ENCODE measurements at places on chromosomes 6 and 20.

DNA sequence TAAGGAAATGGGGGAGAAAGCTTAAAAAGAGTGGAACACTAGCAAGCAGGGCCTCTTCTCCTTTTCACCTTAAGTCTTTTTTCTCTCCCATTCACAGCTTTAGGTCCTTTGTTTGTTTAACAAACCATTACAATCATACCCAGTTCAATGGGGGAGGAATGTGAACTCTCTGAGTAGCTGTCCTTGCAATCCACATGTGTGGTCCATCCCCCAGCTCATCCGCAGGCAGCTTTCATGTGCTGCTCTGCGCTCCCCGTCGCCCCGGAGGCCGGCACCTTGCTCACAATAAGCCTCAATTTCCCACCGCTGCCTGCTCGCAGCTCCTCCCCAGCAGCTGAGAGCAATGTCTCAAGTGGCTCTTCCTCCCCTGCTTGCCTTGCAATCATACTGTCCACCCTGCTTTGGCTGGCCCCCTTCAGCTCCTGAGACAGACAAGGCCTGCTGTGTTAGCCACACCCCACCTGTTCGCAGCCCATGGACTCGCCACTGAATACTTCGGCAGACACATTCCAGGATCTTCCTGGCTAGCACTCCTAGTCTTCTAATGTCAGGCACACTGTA, 49.1 kb downstream of the PLAGL1 start:
- no peak for DNase-seq

DNA sequence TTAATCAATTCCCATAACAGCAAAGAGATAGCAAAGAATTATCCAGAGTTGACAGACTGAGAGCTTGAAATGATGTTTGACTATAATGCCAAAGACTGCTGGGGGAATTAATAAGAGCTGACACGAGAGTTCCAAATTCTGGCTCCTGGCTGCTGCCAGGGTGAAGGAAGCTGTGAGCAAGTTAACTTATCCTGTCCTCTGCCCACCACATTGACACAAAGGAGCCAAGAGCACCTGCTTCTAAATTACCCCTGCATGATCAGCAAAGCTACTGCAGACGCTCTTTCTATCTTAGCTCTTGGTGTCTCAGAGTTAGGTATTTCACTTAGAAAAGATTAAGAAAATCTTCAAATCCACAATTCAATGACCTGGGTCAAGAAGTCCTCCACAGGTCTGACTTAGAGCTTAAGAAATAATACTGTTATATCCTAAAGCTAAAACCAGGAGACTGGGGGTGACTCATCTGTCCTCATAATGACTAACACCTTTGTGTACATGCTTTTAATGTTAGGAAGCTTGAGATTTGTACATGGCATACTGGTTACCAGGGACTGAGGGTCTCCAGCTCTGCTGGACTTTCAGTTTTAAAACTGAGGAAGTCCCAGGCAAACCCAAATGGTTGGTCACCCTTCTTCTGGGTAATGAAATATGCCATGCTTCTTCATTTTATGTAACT, 13.2 kb upstream of the FRK start:
- no peak for DNase-seq

DNA sequence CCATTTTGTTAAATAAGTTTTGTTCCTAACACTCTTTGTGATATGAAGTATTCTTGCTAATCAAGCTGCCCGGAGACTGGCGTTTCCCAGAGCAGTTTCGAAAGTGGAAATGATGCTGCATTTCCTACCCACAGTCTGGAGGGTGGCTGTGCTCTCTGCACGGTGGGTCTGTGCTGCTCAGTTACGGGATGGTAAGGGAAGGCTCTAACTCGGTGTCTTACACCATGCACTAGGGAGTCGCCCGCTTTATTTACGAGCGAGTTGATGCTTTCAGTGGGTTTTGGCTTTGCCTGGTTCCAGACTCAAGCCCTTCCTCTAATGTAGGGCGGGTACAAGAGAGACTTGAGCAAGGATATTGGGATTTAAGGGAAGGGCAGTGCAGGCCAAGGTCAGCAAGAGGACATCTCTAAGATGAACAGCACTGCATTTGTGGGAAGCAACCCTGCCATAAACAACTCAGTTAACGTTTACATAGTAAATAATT, 180.1 kb upstream of the AKAP12 start:
- no peak for DNase-seq

- peak; percentile 21 for DNase-seq
These were observed 122.6 kb upstream of the IFNGR1 start for GRCh38 chr6:137341681-137342195.

DNA sequence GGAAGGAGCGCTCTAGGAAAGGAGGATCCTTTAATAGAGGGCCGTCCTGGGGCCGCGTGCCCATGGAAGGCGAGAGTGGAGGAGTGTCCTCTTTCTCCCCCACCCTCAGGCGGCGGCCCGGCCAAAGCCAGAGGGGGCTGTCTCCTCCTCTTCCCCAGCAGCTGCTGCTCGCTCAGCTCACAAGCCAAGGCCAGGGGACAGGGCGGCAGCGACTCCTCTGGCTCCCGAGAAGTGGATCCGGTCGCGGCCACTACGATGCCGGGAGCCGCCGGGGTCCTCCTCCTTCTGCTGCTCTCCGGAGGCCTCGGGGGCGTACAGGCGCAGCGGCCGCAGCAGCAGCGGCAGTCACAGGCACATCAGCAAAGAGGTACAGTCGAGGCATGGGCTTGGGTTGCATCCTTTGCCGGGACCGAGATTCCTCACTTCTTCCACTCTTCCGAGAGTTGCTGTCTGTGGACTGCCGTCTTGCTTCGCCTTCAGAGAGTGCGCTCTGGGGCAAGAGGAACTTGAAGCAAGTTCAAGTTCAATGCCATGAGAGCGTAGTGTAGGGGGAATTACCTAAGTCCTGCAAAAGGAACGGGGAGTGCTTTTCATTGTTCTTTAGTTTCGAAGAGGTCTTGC, at the start of gene LAMA2:
TSS of gene LAMA2 (plus strand) at position 148 of the 621 bp plus-strand sequence. CDS start at position 256, 108 bp downstream.
- no peak for DNase-seq

DNA sequence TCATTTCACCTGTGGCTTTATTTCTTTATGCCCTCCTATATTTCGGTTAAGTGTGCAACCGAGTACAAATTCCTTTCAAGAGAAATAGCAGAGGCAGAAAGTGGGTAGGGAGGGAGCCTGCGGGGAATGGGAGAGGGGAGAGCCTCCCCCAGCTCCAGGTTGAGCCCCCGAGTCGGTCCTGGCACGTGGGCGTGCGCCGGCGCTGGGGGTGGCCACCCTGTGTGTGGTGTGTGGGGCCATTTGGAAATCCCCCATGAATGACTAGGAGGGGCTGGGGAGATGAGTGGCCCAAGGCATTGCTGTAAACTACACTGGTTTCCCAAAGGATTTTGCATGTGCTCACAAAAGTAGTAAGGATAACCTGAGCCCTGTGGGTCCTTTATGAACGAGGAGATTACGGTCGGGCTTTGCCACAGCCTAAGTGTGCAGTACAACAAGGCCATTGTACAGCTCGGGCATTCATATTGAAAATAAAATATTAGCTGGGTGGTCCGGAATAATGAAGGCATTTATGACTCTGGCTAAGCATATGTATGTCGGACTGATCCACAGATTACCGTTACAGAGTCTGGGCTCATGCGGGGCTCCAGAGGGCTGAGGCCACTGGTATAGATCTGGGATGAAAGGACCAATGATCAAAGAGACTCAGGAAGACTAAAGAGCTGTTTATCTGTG, 84.5 kb upstream of the RALGAPA2 start:
- no peak for DNase-seq

DNA sequence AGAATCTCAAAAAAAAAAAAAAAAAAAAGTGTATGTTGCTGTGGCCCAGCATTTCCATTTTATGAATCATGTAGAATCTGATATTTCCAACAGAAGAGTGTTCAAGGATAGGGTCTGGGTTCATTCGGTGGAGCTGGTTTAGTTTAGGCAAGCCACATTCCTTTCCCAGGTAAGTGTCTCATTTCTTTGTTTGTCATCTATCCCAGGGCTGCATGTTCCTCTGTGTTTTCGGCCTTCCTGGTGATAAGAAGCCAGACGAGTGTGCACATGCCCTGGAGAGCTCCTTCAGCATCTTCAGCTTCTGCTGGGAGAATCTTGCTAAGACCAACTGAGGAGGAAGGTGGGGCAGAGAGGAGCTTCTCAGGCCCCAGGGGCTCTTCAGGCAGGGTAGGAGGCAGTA, 38.2 kb downstream of the NFYA start:
- DNase-seq = no peak

DNA sequence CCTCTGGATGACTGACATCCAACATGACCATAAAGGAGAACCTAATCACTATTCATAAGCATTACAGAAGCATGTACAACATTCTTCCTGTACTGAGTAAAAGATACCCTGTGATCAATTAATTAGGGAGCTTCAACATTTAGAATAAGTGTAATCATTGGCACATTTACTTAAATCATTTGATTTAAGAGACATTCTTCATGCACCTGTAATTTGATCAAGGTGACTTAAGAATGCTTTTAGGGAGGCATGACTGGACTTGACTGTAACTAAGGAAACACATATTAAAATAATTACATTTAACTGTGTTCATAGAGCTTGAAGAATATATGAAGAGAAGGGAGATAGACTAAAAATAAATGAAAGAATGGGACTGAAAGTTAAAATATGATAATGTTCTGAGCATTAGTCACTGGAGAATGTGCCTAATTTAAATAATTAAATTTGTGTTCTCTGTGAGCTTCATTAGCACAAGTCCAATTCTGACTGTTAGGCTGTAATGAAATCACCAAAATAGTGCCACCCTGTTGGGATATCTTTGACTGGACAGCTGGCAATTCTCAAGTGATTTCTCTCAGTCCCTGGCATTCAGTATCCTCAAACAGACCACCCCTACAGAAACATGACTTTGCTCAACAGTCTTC, 295.5 kb upstream of the ADGRB3 start:
- DNase-seq = no peak

GRCh38 chr6:17156112-17156921, 54.5 kb downstream of the STMND1 start:
- DNase-seq = peak; percentile 29

DNA sequence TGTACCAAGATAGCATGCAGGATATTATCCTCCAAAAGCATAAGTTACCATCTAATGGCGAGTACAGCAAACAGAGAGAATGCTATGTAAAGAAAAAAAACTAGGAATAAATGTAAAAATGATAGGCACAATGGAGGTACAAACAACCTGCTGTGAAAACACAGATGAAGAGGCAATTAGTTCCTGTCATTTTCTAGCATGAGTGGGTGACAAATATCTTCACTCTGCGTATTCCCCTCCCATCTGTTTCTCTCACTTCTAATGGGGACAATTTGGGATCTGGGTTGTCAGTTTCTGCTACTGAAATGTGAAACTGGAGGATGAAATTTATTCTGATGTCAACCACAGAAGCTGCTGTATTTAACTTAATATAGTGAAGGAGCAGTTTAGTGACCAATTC, 11.7 kb upstream of the PTPRK start:
- DNase-seq = no peak

DNA sequence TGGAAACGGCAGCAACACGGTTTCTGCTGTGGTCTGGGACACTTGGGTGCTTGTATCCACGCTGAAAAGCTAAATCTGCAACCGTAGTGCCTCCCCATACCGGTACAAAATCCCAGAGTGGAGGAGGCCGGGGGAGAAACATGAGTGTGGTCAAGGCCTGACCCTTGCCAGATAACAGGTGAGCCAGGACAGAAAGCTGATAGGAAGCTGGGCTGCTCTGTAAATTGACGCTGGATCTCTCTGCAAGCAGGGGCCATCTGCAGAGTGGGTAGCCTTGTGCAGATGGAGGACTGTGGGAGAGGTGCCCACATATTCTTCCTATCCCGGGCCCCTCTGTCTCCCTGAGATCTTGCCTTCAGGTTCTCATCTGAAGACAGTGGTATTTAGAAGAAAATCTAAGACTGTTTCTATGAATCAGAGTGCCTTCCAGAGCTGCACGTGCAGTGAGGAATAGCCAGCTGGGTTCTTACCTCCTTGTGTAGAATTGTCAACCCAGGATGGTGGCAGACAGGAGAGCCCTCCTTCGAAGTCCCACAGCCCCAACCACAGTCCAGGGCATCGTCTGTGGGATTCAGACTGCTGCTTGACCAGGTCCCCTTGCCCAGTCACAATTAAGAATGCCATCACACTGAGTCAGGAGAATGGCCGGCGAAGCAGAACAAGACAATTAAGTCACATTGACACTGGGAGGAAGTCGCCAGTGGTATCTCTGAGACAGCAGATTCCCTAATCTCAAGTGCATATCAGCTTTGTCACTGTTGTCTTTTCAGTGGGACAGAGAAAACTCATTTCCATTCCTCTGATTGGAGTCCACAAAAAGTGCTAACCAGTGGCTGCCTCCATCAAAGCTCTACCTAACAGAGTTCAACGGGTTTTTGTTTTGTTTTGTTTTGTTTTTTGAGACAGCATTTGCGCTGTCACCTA, 100.0 kb upstream of the RIPOR2 start:
- DNase-seq = no peak

- DNase-seq = no peak
These were observed 41.2 kb downstream of the DUSP22 start for GRCh38 chr6:333379-334002.

DNA sequence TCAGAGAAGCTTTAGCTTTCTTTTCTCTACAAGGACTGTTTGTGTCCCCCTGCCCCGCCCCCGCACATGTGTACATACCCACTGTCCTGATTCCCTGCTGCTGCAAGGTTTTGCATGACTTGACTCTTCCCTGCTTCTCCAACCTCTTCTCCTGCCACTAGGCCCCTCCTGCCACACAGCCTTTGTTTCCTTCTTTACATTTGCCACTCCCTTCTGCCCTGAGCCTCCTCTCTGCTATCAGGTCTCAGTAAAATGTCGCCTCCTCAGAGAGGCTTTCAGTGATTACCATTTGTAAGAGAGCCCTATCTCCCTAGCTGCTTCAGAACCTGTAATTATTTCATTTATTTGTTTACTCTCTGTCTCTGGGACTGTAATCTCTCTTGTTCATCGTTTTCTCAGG, 56.4 kb upstream of the VSTM2L start:
- no peak for DNase-seq

- no peak for DNase-seq
These were observed 74.5 kb downstream of the HUS1B start for GRCh38 chr6:582370-582769.

DNA sequence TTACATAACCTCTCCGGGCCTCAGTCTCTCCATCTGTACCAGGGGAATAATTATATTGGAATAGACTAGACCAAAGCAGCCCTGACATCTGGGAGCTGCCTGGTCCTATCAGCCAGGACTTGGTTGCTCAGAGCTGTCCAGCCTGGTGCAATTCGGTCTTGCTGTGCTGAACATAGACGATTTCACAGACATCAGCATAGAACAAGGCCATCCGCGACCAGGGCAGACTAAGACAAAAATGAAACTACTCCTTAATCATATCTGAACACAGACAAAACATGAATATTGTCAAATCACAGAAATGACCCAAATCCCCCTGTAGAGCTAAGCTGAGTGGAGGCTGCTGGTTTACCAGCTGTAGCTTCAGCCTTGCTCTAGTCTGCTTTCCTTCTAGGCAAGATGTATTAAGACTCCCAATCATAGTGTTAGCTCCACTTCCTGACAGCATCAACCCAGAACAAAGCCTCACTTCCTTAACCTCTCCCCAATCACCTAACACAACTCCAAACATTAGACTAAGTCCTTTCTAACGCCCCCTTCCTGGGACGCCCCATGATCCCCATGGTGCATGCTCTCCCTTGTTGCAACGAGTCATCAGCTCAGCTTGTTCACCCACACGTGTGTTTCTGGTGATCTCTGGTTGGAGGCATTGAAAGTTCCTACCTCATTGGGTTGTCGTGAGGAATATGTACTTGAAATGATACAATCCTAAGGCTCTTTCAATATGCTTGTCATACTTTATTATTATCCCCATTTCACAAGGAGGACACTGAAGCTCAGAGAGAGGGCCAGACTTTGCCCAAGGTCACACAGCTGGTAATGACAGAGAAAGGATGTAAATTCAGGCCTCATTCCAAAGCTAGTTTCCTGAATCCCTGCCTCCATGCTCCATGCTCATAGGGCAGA, 3.5 kb upstream of the MAPK13 start:
- no peak for DNase-seq

- DNase-seq = no peak
These were observed 105.6 kb downstream of the TNFRSF21 start for GRCh38 chr6:47203938-47204611.

Measured in stimulated activated CD8-positive, alpha-beta memory T cell treated with anti-CD3 and anti-CD28 coated beads, Interleukin-4, amount 100 ng/mL, for 1 hour (primary cell).